Stimulated activated CD4-positive, alpha-beta T cell treated with anti-CD3 and anti-CD28 coated beads, Interleukin-1b, Interleukin-23, amount 100 ng/mL, for 24 hours (primary cell): ENCODE measurements at places on chromosomes 1 and 21.

- no peak for DNase-seq
Measured at GRCh38 chr1:58586271-58586670, 9.2 kb upstream of the TACSTD2 start.

GRCh38 chr1:31348449-31348848, 24.4 kb downstream of the FABP3 start:
- DNase-seq: no peak

- DNase-seq: no peak
Measured at GRCh38 chr1:5708346-5709245, 283.6 kb downstream of the NPHP4 start.

DNA sequence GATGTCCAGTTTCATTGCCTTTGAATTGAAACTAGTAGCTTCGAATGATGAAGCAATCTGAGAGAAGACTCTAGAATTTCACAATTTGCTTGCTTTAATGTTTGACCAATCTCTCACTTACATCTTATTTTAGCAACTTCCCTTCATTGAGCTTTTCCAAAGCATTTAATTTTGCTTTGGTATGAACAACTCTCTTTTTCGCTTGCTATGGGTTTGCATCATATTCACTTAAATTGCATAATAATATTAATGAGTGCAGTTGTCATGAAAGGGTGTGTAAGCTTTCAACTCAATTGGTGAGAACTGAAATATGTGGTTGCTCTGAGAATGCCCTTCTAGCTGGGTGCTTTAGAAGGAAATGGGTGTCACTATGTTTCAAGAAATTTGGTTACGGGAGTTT, 309.2 kb downstream of the HLX start:
- DNase-seq: no peak

GRCh38 chr1:183236158-183236725, 50.2 kb downstream of the LAMC2 start:
- no peak for DNase-seq

- DNase-seq: no peak
Measured at GRCh38 chr1:8976338-8976737, 30.7 kb downstream of the CA6 start.

GRCh38 chr1:231959225-231959884, 332.8 kb downstream of the DISC1 start:
- no peak for DNase-seq

DNA sequence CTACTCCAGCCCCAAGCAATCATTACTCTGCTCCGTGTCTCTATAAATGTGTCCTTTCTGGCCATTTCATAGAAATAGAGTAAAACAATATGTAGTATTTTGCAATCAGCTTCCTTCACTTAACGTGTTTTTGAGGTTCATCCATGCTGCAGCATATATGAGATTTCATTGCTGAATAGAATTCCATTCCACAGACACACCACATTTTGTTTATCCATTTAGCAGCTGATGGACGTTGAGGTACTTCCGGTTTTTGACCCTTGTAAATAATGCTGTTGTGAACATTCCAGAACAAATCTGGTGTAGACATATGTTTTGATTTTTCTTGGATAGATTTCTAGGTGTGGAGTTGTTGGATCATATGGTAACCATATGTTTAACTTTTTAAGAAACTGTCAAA, 30.7 kb downstream of the ADAM30 start:
- DNase-seq: no peak

GRCh38 chr21:37253991-37254390, 13.1 kb downstream of the VPS26C start:
- DNase-seq: no peak

DNA sequence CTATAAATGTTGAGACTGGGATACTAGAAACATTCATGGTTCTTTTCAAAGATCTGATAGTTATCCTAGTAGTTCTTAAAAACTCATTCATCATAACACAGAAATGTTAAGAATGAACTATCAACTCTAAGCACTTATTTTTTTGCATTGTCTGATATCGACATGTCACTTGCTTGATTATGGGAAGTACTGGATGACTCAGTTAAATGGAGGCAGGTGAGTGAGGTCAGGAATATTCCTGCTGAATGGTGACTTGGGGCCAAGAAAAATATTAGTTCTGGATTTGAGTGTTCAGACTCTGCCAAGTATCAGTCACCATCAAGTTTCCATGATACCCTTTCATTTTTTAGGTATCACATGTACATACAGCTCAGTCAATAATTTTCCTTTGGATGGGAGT, 63.6 kb downstream of the NEK7 start:
- DNase-seq: no peak

- DNase-seq: no peak
Measured at GRCh38 chr1:93758842-93759515, 77.3 kb upstream of the BCAR3 start.
